ENCODE measurements at places on chromosomes 6 and 20.

GRCh38 chr20:48695255-48695654 is 132.5 kb downstream of the PREX1 start:
- DNase-seq, result no peak

GRCh38 chr6:84026721-84027164 is 6.8 kb upstream of the MRAP2 start:
- no peak for DNase-seq

- no peak for DNase-seq
Measured at GRCh38 chr6:3393836-3394202, 63.0 kb downstream of the SLC22A23 start.

DNA sequence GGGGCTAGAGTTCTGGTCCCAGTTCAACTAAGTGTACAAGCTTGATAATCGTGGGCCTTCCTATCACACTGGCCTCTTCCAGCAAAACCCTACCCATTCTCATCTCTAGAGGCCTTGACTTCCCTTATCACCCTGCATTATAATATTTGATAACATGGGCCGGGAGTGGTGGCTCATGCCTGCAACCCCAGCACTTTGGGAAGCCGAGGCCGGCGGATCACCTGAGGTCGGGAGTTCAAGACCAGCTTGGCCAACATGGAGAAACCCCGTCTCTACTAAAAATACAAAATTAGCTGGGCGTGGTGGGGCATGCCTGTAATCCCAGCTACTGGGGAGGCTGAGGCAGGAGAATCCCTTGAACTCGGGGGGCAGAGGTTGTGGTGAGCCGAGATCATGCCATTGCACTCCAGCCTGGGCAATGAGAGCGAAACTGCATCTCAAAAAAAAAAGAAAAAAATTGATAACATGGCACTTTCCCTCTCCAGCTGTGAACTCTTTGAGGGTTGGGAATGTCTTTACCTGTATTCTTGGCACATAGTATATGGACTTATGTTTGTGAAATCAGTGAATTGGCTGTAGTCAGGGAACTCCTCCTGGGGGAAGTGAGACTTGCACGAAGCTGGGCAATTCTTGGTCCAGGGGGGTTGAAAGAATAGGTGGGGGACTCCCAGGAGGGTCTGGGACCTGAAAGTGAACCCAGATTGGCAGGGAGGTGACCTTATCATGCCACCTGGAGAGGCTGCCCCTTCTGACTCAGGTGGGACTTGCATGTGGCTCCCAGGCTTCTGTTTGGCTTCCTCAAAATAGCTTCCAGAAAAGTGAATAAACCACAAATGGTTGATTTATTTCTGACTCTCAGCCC is 915 bp upstream of the C6orf47 start:
- no peak for DNase-seq

- DNase-seq, result no peak
Measured at GRCh38 chr6:46130666-46131065, 877 bp downstream of the ENPP4 start.

GRCh38 chr20:4763723-4764510 is 42.2 kb downstream of the PRND start:
- DNase-seq, result no peak

GRCh38 chr6:129835691-129836090 is 25.4 kb downstream of the TMEM244 start:
- DNase-seq, result no peak

DNA sequence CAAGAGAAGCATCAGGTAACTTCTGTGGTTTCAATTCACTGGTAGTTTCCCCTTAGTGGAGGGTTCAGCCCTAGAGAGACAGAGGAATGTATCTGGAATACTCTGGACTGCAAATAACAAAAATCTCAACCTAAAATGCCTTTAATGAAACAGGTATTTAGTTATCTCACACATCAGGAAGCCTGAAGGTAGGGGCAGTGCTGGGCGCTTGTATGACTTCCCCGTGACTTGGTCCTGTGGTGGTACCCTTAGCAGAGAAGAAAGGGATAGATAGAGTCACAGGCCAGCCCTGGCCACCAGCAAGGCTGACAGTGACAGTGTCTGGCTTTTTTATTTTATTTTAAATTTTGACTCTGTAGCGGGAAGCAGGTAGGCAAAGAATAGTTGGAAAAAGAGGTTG is 14.9 kb downstream of the LRRC1 start:
- DNase-seq, result no peak

DNA sequence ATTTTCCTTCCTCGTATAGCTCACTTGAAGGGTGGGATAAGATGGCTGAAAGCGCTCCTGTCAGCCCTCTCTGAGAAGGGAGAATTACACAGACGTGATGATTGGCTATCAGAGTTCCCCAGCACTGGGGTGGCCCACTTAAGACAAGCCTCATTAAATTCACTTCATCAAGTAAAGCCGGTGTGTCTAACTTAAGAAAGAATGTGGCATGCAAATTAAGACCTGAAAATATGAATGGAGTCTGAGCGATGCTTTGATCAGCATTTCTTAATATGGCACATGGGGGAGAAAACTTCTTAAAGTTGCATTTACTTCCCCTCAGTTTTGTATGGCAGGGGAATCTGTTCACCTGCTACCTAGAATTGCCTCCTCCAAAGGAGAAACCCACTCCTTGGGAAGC is 369.3 kb downstream of the FARS2 start:
- DNase-seq, result no peak

GRCh38 chr6:71287926-71288227 is 734 bp upstream of the OGFRL1 start:
- no peak for DNase-seq

- no peak for DNase-seq
Measured at GRCh38 chr6:5994234-5994998, 12.3 kb downstream of the NRN1 start.
